ENCODE measurements at places on chromosomes 7 and 10.

DNA sequence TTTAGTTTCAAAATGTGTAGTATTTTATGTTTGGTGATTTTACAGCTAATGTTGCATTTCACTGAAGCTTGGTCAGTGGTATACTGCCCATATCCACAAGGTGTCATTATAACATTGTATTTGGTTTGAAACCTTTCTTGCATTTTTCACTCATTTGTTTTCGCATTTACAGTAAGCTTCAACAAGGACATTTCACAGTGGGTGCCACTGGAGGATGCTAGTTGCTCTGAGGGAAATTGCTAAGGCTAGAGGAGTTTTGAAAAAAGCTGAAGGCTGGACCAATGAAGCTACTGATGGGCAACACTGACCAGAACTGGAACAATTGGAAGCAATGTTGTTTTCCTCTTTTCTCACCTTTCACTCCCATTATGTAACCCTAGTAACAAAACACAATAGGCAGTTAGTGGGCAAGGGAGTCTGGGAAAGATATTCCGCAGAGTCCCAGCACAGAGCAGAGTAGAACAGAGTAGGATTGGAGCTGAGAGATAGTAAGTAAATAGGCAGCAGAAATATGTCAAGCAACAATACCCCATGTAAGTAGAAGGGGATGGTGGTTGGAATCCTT lies 23.6 kb upstream of the SRI start:
- peak; percentile 51 for DNase-seq

DNA sequence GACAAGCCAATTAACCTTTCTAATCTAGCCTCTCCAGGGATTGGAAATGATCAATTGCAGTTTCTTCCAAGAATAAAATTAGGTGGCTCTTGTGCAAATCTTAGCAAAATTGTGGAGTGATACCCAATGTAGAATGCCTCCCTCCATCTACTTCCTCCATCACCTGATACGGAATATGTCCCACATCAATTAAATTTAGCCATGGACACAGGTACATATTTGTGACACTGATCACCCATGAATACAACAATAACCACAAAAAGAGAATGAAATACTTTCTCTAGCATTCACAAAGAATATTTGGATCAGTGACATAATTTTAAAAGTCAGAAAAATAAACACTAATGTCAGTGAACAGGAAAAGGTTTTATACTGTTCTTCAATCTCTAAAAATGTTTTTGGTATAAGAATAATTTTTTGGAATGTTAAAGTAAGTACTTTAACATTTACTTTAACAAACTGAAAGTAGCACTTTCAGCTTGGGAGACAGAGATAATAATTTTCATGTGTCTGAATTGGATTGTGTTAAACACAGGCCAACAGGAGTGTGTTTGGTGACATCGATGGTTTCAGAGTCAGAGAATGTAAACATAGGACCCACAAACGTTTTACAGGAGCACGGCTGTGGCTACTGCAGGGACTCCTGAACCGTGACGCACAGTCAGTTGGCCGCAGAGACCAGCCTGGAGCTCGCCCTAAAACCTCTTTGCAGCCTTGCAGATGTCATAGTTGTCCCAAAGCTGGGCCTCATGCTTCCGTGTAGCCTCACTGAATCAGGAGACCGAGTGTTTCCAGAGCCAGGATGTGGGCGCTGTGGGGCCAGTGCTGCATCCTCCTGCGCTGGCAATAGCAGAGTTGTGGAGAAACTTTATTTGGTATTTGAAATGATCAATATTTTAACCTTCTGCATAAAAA lies 7.2 kb downstream of the RBM20 start:
- peak; percentile 84 for DNase-seq

DNA sequence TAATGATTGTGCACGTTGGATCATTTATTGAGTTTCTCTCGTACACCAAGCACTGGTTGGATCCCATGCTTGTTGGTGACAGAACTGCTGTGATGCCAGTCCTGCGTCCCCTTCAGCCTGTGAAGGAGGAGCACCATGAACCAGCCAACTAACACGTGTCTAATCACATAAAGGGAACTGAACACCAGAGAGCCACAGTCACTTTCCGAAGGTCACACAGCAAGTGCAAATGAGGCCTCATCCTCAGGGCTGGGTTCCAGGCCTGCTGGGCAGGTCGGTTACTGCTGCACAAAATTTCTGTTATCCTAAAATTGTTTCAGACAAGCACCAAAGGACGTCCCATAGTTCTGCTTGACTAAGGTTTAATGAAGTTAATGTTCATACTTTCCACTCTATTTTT lies 332.0 kb upstream of the ZNF32 start:
- no peak for DNase-seq

DNA sequence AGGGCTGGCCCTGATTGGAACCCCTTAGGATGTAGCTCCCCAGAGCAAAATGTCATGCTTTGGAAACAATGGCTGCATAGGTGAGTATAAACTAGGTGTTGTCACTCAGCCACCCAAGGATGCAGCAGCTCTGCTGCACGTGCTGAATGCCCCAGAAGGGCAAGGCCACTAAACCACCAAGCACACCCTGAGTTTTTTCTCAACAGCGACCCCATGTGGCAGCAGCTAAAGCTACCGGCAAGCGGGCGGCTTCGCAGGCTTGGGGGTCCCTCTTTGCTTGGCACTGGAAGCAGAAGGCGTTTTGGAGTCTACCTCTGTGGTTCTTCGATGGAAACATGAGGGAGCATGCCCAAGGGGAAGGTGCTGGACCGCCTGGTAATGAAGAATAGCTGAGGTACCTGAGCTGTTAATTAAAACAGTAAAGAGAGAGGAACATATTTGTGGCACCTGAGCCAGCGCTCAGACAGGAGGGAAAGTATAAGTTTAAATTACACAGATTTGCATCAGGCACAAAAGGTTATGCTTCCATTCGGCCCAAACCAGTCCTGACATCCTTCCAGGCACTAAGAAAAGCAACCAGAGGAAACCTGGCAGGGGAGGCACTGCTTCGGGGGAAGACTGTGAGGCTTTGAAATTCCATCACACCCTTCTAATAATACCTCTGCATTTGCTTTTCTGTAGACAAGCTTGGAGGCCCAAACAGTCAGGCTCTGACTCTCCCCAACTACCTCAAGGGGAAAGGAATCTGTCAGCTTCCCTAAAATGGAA lies 152.1 kb downstream of the GFRA1 start:
- DNase-seq = no peak

GRCh38 chr10:36345807-36346206 lies 703.7 kb upstream of the FZD8 start:
- peak; percentile 8 for DNase-seq

GRCh38 chr10:7362471-7362870 lies 48.4 kb downstream of the SFMBT2 start:
- DNase-seq = peak; percentile 73
